GF-D8 (cell line): ENCODE measurements at places on chromosomes 12 and 14.

GRCh38 chr14:70801836-70802235 lies 7.5 kb downstream of the MAP3K9 start:
- no peak for DNase-seq

DNA sequence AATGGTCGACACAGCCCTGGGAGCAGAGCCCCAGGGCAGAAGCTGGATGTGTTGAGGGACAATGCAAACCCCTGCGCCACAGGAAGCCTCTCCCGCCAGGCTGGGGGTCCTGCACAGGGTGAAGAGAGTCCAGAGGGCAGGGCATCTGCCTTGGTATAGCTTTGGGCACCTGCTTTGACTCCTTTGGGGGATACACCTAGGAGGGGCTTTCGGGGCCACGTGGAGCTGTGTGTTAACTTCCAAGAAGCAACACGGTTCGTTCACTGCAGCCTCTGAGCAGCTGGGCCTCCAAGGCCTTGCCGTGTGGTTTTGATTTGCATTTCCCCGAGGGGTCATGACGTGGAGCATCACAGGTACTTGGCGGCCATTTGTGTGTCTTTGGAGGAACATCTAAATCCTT lies 5.8 kb upstream of the PUS1 start:
- no peak for DNase-seq

GRCh38 chr12:91926848-91927247 lies 218.8 kb downstream of the BTG1 start:
- DNase-seq, result no peak

DNA sequence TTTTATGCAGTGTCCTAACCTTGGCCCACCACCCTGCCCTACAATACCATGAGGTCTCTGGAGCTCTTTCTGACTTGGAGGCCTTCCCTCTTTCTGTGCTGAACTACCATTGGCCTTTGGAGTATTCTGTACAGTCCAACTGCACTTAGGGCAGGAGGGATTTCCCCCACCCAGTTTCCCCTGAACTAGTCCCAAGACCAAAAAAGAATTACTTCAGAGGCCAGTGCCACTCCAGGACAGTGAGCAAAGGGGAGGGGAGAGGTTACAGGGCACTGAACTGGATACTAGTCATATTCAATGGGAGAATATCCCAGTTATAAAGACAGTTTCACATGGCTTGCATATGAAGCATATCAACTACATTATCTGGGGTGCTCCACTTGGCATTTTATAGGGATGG lies 6.1 kb downstream of the SLCO1A2 start:
- DNase-seq, result no peak

- DNase-seq, result no peak
Measured at GRCh38 chr12:63805704-63806672, 26.3 kb downstream of the RXYLT1 start.

DNA sequence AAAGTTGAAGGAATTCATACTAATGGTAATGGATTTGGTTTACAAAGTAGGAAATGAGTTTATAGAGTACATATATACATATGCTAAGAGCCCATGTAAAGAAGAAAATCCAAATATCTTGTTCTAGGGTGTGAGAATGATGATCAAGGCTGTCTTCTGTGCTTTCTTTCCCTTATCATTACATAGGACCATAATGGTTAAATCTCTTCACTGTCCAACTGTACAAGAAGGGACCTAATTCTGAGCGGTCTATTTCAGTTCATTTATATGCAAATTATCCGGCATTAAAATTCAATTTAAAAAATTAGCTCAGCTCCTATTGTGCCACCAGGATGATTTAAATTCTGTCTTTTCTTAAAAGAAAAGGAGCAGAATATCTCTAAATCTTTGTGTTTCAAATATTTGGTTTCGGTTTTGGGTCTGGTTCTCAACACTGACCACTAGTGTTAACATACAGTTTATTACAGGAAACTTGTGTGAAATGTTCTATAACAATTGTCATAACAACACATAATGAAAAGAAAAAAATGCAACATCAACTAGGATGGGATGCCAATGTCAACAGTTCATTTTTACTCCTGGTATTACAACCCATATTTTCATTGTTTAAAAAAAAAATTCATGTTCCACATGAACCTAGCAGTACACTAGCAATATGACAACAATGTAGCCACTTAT lies 16.8 kb downstream of the OR4K1 start:
- no peak for DNase-seq

DNA sequence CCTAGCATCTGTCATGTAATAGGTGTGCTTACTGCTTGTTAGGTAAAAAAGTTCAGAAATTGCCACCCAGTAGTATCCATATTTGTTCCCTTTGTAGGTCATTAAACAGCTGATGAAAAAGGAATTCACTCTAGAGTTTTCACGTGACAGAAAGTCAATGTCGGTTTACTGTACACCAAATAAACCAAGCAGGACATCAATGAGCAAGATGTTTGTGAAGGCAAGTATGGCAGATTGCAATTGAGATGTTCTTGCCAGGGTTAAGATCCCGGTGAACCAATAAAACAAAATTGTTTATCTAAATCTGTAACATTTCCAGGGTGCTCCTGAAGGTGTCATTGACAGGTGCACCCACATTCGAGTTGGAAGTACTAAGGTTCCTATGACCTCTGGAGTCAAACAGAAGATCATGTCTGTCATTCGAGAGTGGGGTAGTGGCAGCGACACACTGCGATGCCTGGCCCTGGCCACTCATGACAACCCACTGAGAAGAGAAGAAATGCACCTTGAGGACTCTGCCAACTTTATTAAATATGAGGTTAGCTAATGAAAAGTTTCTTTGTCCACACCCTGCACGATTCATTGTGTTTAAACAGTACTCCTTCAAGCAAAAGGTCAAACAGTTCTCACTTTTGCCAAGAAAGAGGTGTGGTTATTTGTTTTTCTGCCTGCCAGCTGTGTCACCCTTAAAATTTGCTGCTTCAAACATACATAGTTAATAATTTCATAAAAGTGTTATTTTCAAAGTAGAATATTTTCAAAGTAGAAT lies 58.3 kb downstream of the ATP2A2 start:
- DNase-seq, result no peak

DNA sequence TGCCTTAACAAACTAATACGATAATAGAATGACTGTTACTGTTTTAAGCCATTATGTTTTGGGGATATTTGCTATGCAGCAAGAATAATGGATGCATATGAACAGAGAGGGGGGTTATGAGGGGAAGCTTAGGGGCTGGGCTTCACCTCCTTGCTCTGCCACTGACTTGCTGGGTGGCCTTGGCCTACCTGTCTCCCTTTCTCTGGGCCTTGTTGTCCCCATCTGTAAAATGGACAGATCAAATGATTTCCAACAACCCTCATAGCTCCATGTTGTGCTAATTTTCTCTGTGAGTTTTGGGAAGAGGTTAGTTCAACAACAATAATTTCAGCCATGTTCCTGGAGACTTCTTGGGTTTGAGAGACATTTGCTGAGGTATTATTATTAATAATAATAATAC lies 119.6 kb downstream of the VRK1 start:
- DNase-seq, result no peak

- no peak for DNase-seq
Measured at GRCh38 chr14:81234278-81234677, 13.5 kb upstream of the GTF2A1 start.

GRCh38 chr14:85248881-85249635 lies 280.9 kb upstream of the FLRT2 start:
- DNase-seq, result no peak

GRCh38 chr14:63006531-63006930 lies 38.7 kb downstream of the KCNH5 start:
- DNase-seq, result no peak

- peak; percentile 33 for DNase-seq
Measured at GRCh38 chr14:70879448-70879847, 27.8 kb upstream of the PCNX1 start.

DNA sequence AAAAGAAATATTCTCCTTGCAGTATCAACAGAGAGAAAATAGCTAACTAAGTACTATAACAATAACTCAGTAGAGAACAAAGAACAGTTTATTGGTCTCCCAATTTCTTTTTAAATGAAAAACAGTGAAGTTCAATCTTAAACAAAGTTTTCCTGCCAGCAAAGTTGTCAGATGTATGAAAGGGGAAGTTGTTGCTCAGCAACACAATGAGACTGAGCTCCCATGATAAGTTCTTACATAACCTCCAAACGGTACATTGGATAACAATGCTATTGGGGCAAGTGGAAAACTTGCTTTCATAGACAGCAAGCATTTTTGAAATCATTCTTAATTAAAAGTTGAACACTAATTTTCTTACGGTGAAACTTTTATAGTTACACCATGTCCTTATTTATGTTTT lies 94.9 kb downstream of the ALG10B start:
- DNase-seq, result peak; percentile 1

GRCh38 chr12:91931111-91931510 lies 214.5 kb downstream of the BTG1 start:
- DNase-seq, result no peak

- DNase-seq, result no peak
Measured at GRCh38 chr12:43806737-43807072, 588 bp upstream of the TWF1 start.

GRCh38 chr14:68427550-68427890 lies 365.3 kb downstream of the ZFP36L1 start:
- DNase-seq, result no peak

GRCh38 chr12:40336573-40337199 lies 111.9 kb downstream of the LRRK2 start:
- no peak for DNase-seq

DNA sequence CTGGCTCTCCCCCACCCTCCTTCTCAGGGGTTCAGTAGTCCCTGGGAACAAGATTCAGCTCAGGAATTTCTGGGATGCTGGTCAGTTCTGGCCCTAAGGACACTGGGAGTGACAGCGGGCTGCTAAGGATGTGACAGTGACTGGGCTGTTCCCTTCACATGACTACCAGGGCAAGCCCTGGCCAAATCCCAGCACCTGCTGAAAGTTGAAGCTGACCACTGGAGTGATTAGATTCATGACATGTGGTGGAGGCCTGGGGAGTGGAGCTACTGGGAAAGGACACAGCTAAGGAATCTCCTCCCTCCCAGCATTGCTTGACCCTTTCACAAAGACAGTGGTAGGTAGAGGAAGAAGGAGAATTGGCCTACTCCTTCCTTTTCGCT lies 204.9 kb downstream of the DAD1 start:
- DNase-seq, result no peak

GRCh38 chr12:52207895-52208294 lies 16.1 kb upstream of the KRT80 start:
- DNase-seq, result peak; percentile 5

- no peak for DNase-seq
Measured at GRCh38 chr14:51822499-51822898, 37.9 kb upstream of the GNG2 start.

- DNase-seq, result no peak
Measured at GRCh38 chr12:72300728-72301127, 28.6 kb downstream of the TRHDE start.

DNA sequence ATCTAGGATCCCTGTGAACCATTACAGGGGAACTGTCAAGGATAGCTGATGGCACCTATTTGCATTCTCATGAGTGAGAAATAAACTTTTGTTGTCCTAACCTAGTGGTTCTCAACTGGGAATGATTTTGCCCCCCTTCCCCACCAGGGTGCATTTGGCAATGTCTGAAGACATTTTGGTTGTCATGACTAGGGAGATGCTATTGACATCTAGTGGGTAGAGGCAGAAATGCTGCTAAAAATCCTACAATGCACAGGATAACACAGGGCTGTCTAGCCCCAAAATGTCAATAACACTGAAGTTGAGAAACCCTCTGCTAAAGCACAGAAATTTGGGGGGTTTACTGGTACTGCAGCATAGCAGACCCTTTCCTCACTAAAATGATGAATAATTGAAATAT lies 140.9 kb upstream of the SRRM4 start:
- no peak for DNase-seq

- DNase-seq, result no peak
Measured at GRCh38 chr12:31585271-31585670, 5.7 kb downstream of the DENND5B start.

DNA sequence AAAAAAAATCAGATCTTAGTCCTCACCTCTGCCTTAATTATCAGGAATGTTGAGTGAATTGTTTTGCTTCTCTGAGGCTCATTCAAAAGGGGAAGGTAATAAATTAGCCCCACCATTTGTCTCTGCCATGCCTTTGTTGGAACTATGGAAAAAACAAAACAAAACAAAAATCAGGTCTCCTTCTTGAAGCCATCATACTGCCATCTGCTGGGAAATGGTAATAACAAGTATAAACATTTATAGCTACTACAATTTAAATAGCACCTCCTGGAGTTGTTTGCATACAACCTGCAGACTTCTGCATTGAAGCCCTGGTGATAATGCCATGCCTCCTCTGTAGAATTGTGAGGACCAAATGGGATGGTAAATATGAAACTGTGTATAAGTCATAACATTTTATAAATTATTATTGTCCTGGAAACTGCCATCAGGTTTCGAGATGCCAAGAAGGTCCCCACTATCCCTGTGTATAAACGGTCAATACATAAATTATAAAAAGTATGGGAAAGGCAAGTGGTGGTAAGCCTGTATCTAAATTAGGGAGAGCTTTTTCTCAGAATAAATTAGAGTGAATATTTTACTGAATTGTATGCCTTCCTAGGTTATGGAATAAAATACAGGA lies 87.2 kb upstream of the FGD4 start:
- DNase-seq, result no peak
